Mucosa of descending colon (tissue), 3 donors: ENCODE measurements at places on chromosomes 1 and 21.

DNA sequence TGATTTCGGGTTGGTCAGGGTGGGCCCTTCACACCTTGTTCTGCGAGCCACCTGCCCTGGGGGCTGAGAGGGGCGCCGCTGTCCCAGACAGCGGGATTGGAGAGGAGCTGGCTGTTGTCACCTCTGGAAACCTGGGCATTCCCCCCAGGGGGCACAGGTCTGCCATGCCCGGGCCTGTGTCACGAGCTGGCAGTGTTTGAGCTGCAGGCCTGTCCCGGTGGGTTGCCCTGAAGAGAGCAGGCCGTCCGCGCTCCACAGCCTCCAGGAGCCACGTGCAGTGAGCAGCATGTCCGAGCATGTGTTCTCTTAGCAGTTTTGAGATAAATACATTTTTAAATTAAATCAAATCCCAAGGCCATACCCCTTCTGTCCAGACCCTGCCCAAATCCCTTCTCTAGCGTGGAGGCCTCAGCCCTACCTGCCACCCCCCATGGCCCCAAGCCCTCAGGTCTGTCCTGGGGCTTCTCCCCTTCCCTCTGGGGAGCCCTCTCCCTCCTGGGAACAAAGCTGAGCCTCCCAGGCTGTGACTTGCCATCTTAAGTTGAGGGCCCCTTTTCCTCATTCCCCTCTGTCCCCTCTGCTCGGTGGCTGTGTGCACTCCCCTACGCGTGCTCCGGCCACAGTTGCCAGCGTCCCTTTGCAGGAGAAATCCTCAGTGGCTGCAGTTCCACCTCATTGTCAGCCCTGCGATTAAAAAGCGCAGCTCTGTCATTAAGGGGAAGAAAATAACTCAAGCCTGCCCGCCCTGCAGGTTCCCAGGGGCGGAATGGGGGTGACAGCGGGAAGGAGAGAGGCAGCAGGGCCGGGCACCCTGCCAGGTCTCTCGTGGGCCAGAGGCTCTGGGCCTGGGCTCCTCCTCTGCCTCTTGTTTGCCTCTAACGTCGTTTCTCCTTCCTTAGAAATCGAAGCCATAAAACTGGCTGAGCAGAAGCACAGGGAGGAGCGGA, 26.6 kb downstream of the SLX9 start:
- no peak for DNase-seq

- no peak for DNase-seq
Observed at GRCh38 chr1:168636642-168637111, 60.3 kb downstream of the XCL1 start.

- no peak for DNase-seq
Observed at GRCh38 chr1:170460001-170460400, 72.0 kb upstream of the GORAB start.

DNA sequence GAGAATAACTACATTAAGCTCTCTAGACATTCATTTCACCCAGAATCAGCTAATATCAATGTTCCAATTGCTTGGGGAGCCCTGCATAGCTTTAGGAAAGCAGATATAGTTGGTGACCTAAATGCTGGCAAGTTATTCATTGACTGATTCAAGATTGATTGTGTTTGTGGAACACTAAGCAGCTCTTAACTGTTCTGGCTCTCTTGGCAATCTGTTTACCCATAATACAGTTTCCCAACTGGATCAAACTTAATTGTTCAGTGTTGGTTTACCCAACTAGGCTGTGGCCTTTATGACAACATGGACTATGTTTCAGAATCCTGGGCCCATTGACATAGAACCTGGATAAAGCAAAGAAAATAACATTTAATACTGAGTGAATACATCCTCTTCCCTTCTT, 83.7 kb downstream of the NRDC start:
- no peak for DNase-seq

DNA sequence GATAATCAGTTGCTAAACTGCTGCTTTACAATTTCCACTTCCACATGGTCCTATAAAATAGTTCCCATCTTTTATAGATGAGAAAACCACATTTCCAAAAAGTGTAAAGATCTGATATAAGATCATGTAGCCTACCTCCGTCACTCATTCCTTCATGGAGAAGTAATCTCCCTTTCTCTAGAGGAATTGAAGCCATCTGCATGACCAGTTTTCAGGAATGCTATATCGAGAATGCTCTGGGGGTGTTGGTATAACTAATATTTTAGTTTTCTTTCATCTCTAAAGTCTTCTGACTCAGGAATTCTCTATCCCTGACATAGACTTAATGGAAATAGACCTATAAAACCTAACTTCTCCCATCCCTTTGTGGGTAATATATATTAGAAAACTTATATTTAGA, 173.0 kb upstream of the UBE2U start:
- DNase-seq, result no peak

DNA sequence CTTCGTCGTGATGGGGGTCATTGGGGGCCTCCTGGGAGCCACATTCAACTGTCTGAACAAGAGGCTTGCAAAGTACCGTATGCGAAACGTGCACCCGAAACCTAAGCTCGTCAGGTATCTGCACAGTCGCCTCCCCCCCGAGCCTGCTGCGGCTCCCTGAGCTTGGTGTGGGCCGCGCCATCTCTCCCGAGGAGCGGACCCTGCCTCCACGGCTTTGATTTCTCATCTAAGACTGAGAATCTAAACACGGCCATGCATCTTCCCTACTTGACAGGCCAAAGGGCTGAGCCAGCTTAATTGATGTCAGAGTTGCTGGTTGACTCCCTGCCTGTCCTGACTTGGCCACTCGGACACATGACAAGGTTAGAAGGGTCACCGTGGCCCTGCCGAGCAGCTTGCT, 19.1 kb downstream of the NPPA start:
- no peak for DNase-seq

DNA sequence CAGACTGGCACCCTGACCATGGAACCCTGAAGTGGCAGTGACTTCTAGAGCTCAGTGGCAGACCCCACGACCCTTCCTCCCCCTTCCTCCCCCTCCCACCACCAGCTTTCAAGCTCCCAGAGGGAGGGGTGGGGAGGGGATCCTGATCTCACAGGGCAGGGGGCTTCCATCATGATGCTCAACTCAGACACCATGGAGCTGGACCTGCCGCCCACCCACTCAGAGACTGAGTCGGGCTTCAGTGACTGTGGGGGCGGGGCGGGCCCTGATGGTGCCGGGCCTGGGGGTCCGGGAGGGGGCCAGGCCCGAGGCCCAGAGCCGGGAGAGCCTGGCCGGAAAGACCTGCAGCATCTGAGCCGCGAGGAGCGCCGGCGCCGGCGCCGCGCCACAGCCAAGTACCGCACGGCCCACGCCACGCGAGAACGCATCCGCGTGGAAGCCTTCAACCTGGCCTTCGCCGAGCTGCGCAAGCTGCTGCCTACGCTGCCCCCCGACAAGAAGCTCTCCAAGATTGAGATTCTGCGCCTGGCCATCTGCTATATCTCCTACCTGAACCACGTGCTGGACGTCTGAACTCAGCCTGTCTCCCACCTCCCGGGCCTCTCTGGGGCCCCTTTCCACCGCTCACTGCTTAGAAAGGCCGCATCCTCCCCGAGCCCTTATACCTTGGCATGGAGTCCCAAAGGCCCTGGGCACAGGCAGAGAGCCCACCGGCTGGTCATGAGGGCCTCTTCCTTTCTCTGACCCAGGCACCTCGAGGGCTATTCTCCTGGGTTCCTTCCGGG, 3.9 kb downstream of the NHLH1 start:
- no peak for DNase-seq

DNA sequence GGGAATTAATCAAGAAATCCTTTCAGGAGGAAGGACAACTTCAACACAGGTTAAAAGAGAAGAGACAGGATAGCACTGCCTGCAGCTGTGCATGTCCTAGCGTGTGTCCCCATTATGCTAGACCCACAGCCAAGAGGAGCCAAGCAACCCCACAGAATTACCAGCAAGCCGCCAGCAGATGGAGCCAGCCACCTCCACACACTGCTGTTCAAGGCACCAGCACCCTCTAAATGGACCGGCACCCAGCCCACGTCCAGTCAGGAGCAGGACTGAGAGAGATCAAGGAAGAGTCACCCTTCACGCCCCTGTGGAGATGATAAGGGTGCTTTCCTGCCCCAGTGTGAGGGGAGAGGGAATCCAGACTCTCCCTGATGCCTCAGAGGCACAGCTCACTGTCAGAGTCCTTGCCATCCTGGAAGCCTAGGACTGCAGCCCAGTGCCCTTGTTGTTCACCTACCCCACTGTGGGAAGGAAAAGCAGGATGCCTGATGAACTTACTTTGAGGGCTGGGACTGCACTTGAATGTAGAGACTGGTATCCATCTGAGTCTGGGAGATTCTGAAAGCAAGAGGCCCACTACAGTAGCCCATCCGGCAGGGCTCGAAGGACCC, 37.1 kb upstream of the CTTNBP2NL start:
- peak; percentile 80 for DNase-seq

DNA sequence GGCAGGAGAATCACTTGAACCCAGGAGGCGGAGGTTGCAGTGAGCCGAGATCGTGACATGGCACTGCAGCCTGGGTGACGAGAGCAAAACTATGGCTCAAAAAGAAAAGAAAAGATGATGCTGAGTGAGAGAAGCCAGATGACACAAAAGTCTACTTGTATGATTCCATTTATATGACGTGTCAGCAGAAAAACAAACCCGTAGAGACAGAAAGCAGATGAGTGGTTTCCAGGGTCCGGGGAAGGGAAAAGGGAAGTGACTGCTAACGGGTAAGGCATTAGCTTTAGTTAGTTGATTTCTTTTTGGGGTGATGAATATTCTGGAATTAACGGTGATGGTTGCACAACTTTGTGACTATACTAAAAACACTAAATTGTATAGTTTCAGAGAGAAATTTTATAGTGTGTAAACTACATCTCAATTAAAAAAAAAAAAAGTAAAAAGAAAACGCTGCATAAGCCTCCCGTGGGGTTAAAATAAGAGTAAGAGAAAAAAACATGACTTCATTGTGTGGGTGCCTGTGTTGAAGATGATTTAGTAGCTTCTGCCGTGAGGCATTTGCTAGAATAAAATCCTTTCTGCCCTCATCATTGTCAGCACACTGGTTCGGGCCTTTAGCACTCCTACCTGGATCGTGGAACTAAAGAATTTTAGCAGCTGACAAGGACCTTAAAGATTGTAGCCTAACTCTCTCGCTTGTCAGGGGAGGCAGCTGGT, 24.7 kb upstream of the ATP5PO start:
- no peak for DNase-seq

DNA sequence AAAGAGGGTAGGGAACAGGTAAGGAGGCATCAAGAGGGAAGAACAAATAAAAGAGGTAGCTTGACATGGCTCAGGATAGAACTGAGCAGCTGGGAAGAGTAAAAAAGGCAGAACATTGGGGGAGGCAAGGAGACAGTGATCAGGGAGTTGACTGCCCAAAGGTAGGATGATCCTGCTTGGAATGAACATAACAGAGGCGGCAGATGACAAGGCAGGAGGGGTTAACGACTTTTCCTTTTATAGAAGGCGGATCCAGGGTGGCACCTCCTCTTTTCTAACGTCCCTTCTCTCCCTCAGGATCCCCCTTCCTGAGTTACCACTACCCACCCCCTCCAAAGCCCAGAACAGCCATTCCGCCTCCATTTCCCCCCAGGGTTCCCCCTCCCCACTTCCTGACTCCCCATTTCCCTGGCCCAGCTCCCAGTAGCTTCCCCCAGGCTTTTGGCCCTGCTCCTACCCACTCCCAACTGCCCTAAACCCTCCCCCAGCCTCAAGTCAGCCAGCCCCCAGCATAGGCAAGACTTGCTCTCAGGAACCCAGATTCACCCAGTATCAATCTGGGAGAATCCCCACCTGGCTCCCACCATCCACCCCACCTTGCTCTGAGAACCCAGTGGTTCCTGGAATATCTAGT, 769 bp upstream of the ADAMTS4 start:
- no peak for DNase-seq

DNA sequence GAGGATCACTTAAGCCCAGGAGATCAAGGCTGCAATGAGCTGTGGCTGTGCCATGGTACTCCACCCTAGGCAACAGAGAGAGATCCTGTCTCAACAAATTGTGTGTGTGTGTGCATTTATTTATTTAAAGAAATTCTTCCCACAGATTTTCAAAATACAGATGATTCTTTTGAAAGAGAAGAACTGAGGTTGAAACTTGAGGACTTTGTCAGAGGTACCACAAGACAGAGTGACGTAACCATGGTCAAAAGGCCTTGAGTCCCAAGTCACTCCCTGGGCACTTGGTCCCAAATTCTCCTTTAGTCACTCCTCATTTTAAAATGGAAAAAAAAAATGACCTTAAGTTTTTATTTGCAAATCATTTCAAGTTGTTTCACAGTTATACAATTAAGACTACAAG, 57.4 kb downstream of the TIAM1 start:
- no peak for DNase-seq

- DNase-seq, result no peak
Observed at GRCh38 chr1:79042117-79042516, 35.6 kb upstream of the ADGRL4 start.

DNA sequence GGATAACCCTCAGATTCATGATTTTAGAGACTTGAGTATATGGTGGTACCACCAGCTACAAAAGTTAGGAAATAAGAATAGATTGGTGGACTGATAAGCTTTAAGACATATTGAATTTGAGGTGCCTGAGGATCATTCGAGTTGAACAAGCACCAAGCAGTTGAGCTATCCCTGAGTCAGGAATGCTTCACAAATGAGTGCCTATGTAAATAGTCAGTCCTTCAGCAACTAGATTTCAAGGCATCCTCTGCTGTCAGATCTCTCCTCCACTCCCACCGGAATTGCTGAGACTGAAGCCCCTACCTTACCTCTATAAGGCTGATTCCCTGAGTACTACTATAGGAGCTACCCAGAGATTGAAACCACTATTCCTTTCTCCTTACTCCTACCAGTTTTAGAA, 7.1 kb downstream of the BTF3L4 start:
- DNase-seq, result no peak

DNA sequence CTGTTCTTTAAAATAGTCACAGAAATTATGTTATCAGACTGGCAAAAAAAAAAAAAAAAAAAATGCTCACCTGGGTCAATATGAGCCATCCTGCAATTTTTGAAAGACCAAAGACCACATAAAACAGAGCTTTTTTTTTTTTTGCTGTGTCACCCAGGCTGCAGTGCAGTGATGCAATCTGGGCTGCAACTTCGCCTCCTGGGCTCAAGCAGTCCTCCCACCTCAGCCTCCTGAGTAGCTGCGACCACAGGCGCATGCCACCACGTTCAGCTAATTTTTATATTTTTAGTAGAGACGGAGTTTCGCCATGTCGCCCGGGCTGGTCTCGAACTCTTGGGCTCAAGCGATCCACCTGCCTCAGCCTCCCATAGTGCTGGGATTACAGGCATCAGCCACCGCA, 62.8 kb downstream of the RGS13 start:
- DNase-seq, result no peak

- DNase-seq, result no peak
Observed at GRCh38 chr1:5979536-5980313, 12.5 kb downstream of the NPHP4 start.
